ENCODE measurements at places on chromosomes 4 and X.

DNA sequence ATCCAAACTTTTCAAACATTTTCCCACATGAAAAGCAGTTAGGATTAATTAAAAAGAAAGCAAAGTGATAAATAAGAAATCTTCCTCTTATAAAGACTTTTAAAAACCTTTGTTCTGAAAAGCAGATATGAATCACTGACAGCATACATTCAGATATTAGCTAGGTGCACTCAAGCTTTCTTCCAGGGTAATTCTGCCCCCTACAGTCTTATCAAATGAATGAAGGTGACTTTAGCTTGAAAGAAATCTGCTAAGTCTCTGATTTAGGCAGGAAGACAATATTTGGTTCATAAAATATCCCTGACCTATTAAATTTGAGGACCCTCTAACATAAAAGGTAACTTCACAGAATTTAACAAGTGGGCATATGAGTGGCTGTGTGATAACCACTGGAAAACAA lies 209.1 kb upstream of the FAM47A start:
- DNase-seq: no peak

DNA sequence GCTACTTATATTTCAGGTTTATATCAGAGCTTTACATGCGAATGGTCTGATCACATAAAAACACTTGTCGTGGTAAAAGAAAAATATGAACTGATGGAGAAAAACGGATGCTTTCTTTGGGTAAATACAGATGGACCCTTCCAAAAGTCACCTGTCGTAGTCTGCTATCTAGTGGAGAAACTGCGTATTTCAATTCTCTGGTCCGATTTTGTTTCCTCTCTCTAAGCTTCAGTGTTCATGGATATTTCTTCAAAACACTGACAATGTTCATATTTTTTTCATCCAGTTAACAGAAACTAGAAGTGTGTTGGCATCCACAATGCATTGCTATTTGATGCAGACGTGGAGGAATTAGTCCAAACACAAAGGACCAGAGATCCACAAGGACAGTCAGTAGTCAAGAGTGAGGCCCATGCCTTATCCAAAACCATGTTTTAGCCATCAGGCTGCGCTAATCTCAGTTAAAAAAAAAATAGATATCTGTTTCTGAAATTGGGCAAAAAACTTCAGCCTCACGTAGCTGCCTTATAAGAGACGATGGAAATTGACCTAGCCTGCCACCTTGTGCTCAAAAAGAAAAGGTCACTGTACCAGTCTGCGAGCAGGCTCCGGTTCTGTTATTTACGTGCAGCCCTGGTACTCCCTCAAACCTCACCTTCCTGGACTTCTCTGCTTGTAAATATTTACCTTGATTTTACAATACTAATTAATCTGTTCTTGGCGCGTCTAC lies 16.0 kb downstream of the MEPE start:
- peak; percentile 34 for DNase-seq

DNA sequence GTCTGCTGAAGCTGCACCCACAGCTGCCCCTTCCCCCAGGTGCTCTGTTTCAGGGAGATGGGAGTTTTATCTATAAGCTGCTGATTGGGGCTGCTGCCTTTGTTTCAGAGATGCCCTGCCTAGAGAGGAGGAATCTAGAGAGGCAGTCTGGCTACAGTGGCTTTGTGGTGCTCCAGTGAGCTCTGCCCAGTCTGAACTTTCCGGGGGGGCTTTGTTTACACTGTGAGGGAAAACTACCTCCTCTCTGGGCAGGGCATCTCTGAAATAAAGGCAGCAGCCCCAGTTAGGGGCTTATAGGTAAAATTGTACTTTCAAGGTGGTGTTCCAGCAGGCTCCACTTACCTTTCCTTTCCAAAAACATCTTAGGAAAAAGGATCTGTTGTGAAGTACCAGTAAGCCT lies 242.2 kb downstream of the SPRY1 start:
- no peak for DNase-seq

- DNase-seq: no peak
Observed at GRCh38 chr4:105193536-105193935, 46.9 kb downstream of the TET2 start.

GRCh38 chr4:82785611-82786400 lies 12.8 kb downstream of the SCD5 start:
- no peak for DNase-seq

GRCh38 chrX:25131055-25131454 lies 115.3 kb upstream of the ARX start:
- DNase-seq: no peak

GRCh38 chr4:131499141-131499873 lies 1649.8 kb upstream of the PCDH10 start:
- DNase-seq: no peak

All from activated CD4-positive, alpha-beta T cell treated with anti-CD3 and anti-CD28 coated beads, Interleukin-2, amount 50 U/mL, for 48 hours (primary cell).